NCI-H1105 treated with DMSO at 0.1 percent for 48 hours (cell line): ENCODE measurements at places on chromosomes 5 and 9.

GRCh38 chr9:83200531-83200930 lies 137.6 kb upstream of the RASEF start:
- no peak for DNase-seq

GRCh38 chr5:5288201-5288600 lies 134.3 kb upstream of the ICE1 start:
- DNase-seq = no peak

DNA sequence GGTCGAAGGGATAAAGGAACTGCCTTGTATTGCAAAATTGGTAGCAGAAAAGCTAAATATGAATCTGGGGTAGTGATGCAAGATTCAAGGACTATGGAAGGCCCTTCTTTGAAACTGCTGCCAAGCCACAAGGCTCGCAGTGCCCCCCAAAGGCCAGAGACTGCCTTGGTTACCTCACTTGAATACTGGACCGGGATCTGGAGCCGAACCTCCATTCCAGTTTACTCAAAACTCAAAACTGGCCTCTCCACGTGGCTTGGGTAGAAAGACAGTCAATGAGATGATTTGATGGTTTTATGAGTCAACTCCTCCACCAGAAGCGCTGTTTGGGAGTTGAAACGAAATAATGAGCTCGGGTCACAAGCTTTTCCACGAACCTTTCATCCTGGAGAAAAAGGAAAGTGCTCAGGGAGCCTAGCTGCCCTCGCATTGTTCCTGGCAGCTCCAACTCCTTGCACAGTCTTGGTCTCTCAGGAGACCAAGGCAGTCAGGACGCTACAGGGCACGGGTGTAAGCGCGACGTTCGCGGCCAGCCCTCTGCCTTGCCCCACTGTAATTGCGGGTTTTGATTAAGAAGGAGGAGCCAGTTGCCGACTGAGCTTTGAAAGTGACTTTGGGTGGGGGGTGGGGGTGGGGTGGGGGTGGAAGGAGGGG lies 2.8 kb downstream of the ST8SIA4 start:
- DNase-seq = peak; percentile 24

GRCh38 chr9:132912131-132912530 lies 32.3 kb downstream of the TSC1 start:
- no peak for DNase-seq

GRCh38 chr9:70534061-70534460 lies 119.6 kb upstream of the KLF9 start:
- DNase-seq = no peak

- DNase-seq = no peak
Measured at GRCh38 chr5:32151198-32151597, 22.9 kb downstream of the GOLPH3 start.
